ENCODE measurements at places on chromosomes 2 and 18. TPM values are rescaled to one million over a fixed set of nuclear protein-coding genes. Genes with fewer than 3 reads are reported as not detected.

AP1S3 gene
- 2.0 TPM for total RNA-seq

CIB4 gene
- total RNA-seq = 0.60 TPM

CHRND gene
- total RNA-seq = not detected

PLCL1 gene
- 11.6 TPM for total RNA-seq

- no peak for DNase-seq
These were observed 6.7 kb upstream of the ONECUT2 start for GRCh38 chr18:57428221-57429150.

DNA sequence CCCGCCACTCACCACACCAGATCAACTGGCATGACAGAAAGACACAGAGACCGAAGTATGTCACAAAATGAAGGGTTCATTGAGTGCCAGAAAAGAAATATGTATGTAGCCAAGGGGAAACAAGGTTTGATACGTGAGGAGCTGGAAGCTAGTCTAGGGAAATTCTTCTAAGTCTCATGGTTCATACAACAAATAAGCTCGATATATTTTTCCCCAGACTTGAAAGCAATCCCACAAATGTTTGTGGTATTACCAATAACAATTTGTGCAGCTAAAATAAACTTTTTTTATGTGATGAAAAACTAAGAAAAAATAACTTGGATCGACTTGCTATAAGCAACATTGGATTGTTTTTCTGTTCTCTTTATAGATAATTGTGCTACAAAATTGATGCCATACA, 777.0 kb downstream of the TSN start:
- DNase-seq = no peak

DNA sequence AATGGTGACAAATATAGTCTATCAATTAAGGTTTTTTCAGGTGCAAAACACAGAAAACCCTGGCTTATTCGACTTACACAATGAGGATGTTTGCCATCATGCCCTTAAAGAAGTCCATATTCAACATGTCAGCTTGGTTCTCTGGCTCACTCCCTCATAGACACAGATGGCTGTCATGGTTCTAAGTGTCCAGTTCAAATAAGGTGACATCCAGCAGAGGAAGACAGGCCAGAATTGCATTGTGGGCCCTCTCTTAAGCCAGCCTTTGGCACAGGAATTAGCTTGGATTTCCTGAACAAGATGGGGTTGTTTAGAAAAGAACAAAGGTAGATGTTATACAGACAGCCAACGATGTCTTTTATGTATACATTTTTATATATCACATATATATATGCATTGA, 18.7 kb upstream of the SLC1A4 start:
- DNase-seq = no peak

Measured in aorta (tissue), 5 donors.